Stromal cell of bone marrow (primary cell): ENCODE measurements at places on chromosomes 7 and 10.

- no peak for DNase-seq
Measured at GRCh38 chr10:133264461-133264860, 12.2 kb downstream of the ADAM8 start.

DNA sequence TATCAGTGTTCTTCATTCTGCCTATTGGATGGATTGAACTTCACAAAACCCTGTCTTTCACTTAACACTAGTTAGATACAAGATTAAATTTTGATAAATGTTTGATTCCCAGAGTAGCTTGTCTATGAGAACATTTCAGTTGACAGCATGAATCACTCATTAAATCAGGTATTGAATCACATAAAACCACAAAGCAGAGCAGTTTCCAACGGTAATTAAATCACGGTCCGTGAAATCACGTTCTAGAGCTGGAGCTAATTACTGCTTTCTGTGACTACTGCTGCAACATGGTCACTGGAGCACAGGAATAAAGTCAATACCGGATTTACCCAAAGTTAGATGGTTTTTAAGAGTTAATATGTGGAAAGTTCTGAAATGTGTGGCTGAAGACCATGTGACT is 257.8 kb upstream of the PCDH15 start:
- no peak for DNase-seq

DNA sequence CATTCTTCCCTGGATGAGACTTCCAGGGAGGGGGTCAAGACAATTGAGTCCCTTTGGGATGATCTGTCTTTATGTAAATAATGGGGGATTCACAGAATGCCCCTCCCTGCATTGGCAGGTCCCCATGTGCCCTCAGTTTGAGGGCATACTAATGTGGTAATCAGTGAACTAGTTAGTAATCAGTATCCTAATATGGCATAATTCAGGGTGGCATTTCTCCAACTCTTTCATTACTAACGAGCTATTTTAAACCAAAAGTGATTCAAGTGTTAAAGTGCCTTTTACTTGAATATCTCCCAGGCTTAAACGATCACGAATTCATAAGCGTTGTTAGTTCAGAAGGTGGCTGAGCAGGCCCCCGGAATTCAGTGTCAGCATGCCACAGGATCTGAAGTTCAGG is 1.6 kb upstream of the DNAJB6 start:
- DNase-seq: no peak

- DNase-seq: no peak
Measured at GRCh38 chr7:91603707-91604106, 276.8 kb downstream of the MTERF1 start.

GRCh38 chr7:117124591-117125220 is 171.4 kb downstream of the ST7 start:
- DNase-seq: peak; percentile 95

DNA sequence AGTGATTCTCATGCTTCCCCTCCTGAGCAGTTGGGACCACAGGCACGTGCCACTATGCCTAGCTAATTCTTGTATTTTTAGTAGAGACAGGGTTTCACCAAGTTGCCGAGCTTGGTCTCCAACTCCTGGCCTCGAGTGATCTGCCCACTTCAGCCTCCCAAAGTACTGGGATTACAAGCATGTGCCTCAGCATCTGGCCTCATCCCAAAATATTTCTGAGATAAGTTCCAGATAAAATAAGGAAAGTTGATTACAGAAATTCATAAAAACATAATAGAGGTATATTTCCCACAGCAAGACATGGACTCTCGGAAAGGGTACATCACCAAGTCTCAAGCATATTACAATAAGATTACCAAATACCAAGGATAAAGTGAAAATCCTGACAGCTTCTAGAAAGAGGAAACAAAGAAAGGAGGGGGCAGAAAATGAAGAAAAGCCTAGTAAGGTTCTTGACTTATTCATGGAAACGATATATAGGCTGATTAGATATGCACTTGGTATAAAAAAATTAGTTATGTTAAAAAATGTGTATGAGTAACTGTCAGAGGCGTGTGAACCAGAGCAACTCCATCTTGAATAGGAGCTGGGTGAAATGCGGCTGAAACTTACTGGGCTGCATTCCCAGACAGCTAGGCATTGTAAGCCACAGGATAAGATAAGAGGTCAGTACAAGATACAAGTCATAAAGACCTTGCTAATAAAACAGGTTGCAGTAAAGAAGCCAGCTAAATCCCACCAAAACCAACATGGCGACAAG is 35.0 kb downstream of the IQUB start:
- no peak for DNase-seq

DNA sequence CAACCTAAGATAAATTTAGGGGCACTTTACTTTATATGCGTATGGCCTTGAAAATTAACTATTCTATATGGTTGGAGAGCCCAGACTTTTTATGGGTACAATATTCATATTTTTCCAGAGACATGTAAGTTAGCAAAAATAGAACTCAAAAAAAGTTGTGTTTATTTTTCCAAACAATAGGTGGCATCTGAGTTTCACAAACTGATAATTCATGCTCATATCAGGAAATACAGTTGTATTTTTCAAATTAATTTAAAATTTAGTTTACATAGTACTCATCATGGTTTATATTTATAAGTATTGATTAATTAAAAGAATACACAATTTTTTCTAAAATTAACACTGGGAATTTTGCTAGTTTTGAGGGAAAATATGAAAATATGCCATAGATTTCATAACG is 34.6 kb downstream of the ANKRD7 start:
- DNase-seq: no peak

DNA sequence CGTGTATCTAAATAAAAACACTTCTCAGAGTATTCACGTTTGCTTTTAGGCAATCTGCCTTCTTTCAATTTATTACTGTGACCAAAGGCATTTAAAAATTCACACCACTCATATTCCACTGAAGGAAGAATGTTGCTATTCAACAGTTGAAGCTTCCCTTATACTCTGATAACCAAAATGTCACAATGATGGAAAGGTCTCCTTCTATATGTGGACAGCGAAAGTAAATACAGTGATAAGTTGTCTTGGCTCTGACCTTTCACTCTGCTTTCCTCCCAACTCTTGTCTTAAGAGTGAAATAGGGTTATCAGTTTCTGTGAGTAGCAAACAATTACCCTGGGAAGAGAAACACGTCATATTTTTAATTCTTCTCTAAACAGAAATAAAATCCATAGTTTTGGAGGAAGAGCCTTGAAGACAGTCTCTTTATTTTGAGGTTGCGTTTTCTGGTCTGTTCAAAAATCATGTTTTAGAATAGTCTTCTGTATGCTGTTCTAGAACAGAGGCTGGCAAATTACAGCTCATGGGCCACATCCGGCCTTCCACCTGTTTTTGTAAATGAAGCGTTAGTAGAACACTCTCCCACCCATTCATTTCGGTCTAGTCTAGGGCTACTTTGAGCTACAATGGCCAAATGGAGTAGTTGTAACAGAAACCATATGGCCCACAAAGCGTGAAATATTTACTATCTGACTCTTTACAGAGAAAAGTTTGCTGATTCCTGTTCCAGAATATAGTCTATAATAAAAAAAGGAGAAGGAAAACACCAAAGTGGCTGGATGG is 41.3 kb downstream of the ETV1 start:
- no peak for DNase-seq

DNA sequence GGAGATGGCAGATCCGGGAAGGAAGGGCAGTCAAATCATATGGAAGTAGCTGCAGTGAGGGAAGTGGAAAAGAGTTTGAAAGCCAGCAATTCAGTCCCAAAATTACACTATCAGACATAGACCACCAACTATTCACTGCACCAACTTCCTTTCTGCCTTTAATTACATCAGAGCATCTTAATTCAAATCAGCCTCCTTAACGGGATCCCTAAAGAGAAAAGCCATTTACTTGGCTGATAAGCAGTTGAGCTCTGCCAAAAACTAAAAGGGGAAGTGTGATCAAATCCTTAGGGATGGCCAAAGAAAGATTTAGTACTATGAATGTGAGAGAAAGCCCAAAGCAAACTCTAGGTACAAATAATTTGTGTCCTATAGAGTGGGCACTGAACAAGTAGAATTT is 110.4 kb downstream of the AMPH start:
- DNase-seq: no peak

DNA sequence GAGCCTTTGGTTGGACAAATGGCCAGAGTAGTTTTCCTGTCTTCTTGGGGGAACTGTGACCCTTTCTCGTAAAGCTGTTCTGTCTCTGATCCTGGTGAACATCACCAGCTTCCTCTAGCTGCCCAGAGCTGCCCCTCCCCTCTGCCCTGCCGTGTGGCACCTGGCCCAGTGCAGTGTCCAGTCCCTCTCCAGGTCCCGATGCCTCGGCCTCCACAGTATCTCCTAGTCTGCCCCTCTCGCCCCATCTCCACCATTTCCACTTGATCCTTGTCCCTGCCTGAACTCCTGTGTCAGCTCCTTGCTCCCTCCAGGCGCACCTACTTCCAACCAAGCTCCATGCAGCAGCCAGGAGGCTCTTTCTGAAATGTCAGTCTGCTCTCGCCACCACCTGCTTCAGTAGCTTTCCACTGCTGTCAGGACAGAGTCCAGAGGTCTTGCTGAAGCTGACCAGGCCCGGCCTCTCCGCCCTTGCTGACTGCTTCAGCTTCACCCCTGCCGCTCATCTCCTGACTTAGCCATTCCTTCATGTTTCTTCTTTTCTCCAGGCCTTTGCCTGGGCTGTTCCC is 133.6 kb downstream of the GRK5 start:
- no peak for DNase-seq

DNA sequence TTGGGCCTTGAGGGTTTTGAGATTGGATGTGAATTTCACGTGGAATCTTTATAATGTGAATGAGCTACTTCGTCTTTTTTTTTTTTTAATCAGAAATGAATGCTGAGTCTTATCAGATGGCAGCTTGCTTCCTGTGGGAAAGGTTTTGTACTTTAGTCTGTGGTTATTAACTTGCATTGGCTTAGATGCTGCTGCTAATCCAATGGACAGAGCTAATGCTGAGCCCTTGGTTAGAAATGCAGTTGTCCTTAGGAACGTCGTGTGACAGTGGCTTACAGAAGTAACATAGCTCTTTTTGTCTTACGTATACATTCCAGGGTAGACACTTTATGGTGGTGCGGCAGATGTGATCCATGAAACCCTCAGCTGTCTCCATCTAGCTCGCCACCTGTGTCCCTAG is 32.8 kb downstream of the ADCY1 start:
- DNase-seq: no peak

- no peak for DNase-seq
Measured at GRCh38 chr7:16728811-16729210, 24.7 kb upstream of the TSPAN13 start.

DNA sequence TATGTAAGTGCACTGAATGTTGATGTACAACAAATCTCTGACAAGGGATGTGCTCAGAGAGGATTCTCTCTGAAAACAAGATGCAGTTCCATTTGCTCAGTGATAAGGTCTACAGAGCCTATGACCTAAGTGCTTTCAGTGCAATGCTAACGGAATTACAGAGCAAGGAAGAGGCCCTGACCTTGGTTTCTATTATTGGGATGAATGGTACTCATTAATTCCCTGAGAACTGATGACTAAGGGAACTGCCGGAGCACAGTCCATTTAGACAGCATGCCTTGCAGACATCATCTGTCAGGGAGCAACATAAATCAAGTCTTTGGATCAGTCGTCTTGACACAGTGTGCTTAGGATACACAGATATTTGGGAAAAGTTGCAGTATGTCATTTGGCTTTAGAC is 340.8 kb downstream of the PHTF2 start:
- DNase-seq: peak; percentile 53

GRCh38 chr7:9889554-9889953 is 1084.1 kb upstream of the PHF14 start:
- DNase-seq: no peak

- no peak for DNase-seq
Measured at GRCh38 chr7:28595076-28595475, 182.8 kb downstream of the CREB5 start.

DNA sequence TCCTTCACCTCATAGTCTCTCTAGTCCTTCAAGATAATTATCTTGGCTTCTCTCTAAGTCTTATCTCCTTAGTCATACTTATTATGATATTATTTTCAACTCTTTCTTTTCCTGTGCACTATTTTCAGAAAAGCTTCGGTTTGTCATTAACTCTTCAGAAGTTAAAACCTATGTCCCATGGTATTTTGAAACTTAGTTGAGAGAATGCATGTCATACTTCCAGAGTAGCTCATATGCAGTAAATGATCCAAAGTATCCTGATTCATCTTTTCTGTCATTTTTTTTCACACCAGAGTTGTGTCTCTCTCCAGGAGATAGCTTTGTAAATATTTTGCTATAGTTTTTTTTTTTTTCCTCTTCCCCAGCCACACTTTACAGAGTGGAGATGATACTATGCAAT is 1008.6 kb downstream of the NRG3 start:
- DNase-seq: no peak

DNA sequence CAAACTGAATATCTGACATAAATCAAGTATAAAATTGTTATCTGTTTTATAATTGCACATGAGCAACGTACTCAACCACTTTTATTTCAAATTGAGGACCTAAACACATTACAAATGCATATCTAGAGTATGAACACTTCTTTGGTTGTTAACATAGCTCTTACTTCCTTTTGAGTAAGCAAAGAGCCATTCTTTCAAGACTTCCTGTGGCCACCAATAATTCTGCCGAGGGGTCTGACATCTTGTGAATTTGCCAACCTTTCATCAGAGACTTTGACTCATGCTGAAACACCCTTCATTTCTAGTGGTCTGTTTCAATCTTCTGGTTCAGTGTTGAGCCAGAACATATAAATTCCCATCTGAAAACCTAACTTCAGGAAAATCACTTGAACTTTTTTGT is 59.4 kb downstream of the CDK14 start:
- DNase-seq: peak; percentile 59

DNA sequence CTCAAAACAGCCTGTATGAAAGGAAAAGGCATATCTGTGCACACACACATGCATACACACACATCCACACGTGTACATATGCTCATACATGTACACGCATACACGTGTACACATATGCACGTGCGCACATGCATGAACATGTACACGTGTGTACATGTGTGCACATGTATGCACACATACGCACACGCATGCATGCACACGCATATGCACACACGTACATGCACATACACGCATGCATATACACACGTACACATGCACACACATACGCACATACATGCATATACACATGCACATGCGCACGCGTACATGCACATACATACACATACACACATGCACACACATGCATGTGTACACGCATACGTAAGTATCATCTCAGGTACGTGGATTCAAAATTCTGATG is 19.4 kb downstream of the DIP2C start:
- no peak for DNase-seq

DNA sequence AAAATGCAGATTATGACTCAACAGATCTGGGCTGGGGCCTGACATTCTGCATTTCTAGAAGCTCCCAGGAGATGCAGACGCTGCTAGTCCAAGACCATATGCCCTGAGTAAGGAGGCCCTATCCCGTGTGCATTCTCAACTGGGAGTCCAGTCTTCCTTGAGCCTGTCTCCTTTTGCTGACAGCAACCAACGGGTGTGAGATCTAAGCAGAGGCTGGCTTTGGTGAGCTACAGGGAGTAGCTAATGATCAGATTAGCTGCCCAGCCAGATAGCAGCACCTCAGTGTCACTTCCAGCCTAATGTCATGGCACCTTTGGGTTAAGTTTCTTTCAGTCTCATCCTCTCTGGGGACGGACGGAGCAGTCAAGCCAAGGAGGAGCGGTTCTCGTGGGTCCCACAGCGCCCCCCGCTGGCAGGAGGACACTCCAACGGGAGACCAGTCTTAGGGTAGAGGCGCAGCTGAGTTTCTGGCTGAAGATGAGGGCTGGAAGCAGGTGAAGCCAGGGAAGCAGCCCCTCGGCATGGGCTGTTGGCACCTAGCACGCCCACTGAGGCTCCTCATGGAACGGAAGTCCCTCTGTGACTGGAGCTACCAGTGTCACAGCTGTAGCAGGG is 154.0 kb downstream of the CCDC3 start:
- DNase-seq: no peak

GRCh38 chr7:94710256-94710655 is 54.3 kb upstream of the SGCE start:
- peak; percentile 32 for DNase-seq
